ENCODE measurements at places on chromosomes 5 and 9.

- H3K4me3 ChIP-seq, result no peak overlapping the region
- DNase-seq, result no peak
- H3K27ac ChIP-seq, result no peak overlapping the region
- H3K27me3 ChIP-seq, result no peaks in the 10 kb centered on the region
- H3K4me1 ChIP-seq, result no peaks in the 10 kb centered on the region
Observed at GRCh38 chr9:75918154-75918553, 27.7 kb downstream of the PCSK5 start.

GRCh38 chr9:76987594-76988200 lies 31.8 kb upstream of the FOXB2 start:
- H3K27ac ChIP-seq, result no peak overlapping the region
- no peak for DNase-seq
- no peaks in the 10 kb centered on the region for H3K27me3 ChIP-seq
- no peak overlapping the region for H3K4me3 ChIP-seq

GRCh38 chr9:94150279-94150828 lies 66.1 kb downstream of the PTPDC1 start:
- no peaks in the 10 kb centered on the region for H3K27me3 ChIP-seq
- no peak for DNase-seq
- peaks cover 26% of the 10 kb centered on the region for H3K4me1 ChIP-seq
- H3K4me3 ChIP-seq, result no peak overlapping the region
- H3K27ac ChIP-seq, result peak overlapping the region; percentile 66
- H3K36me3 ChIP-seq, result no peaks in the 10 kb centered on the region

DNA sequence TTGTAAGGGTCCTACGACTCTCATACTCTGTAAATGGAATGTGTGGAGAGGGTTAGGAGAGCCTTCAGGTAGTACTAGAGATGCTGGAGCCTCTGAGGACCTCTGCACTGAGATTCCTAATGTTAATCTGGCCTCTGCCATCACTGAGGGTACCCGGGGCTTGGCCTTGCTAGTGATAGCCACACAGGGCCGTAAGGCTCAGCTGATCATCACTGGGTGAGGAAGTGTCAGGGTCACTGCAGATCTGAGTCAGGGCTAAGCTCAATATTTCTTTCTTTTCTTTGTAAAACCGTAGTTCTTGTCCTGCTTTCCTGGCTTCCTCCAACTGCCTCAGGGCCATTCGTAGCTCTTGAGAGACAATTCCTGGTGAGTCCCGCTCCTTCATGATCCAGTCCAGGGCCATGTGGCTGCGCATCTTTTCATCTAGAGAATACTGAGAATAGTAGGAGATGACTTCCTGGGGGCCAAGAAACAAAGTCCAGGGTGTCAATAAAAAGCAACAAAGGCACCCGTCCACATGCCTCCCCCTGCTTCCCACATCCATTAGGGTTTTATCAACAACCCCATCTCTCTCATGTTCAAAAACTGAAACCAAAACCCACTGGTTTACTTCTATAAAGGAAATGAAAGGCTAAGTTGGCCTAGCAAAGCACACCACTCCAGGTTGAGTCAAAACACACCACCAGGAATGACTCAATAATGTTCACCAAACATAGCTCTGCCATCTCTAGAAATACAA lies 47.7 kb downstream of the LIX1 start:
- no peak overlapping the region for H3K4me3 ChIP-seq
- peak overlapping the region; percentile 79 for H3K27ac ChIP-seq
- H3K27me3 ChIP-seq, result no peaks in the 10 kb centered on the region
- H3K36me3 ChIP-seq, result no peaks in the 10 kb centered on the region
- peaks cover 45% of the 10 kb centered on the region for H3K4me1 ChIP-seq

- H3K36me3 ChIP-seq, result no peaks in the 10 kb centered on the region
- no peaks in the 10 kb centered on the region for H3K4me1 ChIP-seq
- no peak overlapping the region for H3K27ac ChIP-seq
- no peak for DNase-seq
Observed at GRCh38 chr5:11655681-11656080, 248.6 kb downstream of the CTNND2 start.

- no peak overlapping the region for H3K27ac ChIP-seq
- H3K36me3 ChIP-seq, result no peaks in the 10 kb centered on the region
- DNase-seq, result no peak
- no peak overlapping the region for H3K4me3 ChIP-seq
- H3K4me1 ChIP-seq, result no peaks in the 10 kb centered on the region
Observed at GRCh38 chr5:176733406-176734262, 76.7 kb upstream of the UNC5A start.

GRCh38 chr5:126552614-126553013 lies 42.4 kb downstream of the ALDH7A1 start:
- no peaks in the 10 kb centered on the region for H3K4me1 ChIP-seq
- H3K4me3 ChIP-seq, result no peak overlapping the region
- H3K36me3 ChIP-seq, result peaks cover 64% of the 10 kb centered on the region
- no peaks in the 10 kb centered on the region for H3K27me3 ChIP-seq

DNA sequence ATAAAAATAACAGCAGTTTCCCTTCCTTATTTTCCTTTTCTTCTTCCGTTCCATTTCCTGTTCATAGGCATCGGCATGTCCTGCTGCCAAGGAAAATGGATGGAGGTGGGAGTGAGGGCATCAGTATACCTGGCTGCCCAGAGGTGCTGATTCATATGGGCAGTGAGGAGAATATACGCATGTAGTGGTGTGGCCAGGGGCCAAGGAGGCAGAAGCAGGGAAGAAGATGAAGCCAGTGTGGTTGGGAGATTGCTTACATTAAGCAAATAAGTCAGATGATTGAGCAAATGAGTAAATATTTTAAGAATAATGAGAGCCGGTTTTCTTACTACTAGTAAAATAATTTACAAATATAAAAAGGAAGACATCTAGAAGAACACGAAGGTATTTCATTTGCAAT lies 344.9 kb upstream of the PAPPA start:
- DNase-seq, result no peak
- H3K27me3 ChIP-seq, result no peaks in the 10 kb centered on the region
- no peaks in the 10 kb centered on the region for H3K4me1 ChIP-seq
- H3K36me3 ChIP-seq, result no peaks in the 10 kb centered on the region
- H3K27ac ChIP-seq, result no peak overlapping the region

DNA sequence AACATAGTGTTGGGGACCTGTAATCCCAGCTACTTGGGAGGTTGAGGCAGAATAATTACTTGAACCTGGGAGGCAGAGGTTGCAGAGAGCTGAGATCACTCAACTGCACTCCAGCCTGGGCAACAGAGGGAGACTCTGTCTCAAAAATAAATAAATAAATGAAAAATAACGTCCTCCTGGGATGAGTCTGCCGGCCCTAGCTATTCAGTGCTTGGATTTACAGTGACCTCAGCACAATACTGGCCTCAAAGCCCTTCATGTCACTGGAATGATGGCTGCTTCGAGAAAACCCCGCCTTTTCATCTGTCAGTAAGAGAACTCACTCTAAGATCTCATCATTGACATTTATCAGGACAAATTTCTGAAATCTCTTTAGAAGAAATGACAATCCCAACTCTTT lies 35.5 kb downstream of the SOX30 start:
- no peak overlapping the region for H3K4me3 ChIP-seq
- H3K4me1 ChIP-seq, result no peaks in the 10 kb centered on the region
- H3K27me3 ChIP-seq, result no peaks in the 10 kb centered on the region
- no peaks in the 10 kb centered on the region for H3K36me3 ChIP-seq
- no peak overlapping the region for H3K27ac ChIP-seq

DNA sequence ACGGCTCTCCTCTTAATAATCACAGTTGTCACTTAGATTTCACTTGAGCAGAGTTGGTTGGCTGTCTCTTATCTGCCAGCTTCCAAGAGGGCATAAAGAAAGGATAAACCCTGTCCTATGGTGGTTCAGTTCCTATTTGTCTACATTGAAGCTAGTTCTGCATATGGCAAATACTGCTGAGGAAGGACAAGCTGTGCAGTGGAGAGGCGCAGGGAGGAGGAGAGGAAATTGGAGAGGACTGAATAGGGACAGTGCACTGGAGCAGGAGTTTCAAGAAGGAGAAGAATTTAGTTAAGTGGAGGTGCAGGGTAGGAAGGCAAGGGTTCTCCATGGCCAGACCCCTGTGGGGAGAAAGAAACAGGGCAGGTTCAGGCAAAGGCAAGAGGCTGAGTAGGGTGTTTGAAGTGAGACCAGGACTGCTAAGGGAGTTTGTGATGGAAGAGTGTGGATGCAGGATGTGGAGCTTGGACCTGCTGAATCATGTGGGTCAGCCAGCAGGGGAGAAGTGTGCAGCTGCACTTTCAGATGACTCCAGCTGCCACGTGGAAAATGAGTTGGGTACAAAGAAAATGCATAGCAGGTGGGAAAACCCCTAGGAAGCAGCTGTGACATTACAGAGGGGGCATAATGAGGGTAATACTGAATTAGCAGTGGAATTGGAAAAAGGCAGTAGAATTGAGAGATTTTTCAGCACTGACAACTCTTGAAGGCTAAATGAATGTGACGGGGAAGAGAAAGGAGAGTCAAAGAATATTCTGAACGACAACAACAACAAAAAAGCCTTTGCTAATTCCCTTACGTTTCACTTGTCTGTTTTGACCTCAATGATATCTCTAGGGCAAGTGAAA lies 66.8 kb downstream of the MAMDC2 start:
- no peak overlapping the region for H3K27ac ChIP-seq
- no peaks in the 10 kb centered on the region for H3K27me3 ChIP-seq
- no peaks in the 10 kb centered on the region for H3K36me3 ChIP-seq
- no peak for DNase-seq
- no peaks in the 10 kb centered on the region for H3K4me1 ChIP-seq
